ENCODE measurements at places on chromosomes 7 and 10. TPM values are rescaled to one million over a fixed set of nuclear protein-coding genes. Genes with fewer than 3 reads are reported as not detected.

DNA sequence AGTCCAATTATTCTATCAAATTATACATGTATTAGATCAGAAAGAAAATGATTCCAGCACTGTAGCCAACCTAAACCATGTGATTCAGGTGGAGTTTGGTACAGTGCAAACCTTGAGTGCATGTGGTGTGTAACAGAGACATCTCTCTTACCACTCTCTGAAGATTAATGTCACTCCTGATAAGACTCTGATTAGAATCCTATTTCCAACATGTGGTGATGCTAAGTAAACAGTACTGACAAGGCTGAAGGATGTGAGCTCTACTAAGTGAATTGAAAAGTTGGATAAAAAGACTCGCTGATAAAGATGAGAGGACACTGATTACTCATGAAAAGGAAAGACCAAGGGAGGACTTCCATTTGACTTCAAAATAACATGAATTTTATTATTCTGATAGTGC lies 232.0 kb downstream of the SDK1 start:
- DNase-seq, result no peak

WDFY4 gene
- total RNA-seq, result 1.7 TPM

DNA sequence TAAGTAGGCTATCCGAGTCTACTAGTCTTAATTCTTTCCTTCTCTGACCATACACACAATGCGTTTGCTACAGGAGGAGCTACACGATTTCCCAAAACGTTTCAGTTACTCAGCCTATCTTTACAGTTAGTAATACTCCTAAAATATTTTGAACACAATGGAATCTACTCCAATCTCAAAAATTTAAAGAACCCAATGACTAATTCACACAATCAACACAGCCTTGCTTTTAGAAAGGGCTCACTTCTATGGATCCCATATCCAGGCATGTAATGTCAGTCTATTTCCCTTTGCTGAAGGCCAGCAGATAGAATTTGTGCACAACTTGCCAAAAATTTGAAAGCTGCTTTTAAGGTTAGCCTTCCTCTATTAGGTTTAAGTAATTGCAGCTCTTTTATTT lies 107.2 kb downstream of the VPS41 start:
- DNase-seq, result no peak

DNA sequence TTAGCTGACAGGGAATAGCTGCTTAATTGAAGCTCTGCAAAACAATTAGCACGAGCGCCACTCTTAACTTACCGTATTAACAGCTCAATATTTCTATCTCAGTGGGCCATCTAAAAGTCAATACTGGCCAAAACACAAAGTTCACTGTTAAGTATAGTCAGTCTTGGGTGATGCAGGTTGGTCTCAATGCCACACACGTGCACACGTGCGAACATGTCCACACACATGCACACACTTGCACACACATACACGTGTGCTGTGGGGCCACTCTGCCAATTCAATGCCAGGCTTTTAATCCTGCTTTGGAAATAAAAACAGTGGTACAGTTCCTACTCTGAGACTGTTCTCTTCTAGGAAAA lies 105.1 kb downstream of the GRB10 start:
- DNase-seq, result no peak

- DNase-seq, result no peak
Observed at GRCh38 chr10:116833986-116834985, 15.0 kb upstream of the ENO4 start.

DNA sequence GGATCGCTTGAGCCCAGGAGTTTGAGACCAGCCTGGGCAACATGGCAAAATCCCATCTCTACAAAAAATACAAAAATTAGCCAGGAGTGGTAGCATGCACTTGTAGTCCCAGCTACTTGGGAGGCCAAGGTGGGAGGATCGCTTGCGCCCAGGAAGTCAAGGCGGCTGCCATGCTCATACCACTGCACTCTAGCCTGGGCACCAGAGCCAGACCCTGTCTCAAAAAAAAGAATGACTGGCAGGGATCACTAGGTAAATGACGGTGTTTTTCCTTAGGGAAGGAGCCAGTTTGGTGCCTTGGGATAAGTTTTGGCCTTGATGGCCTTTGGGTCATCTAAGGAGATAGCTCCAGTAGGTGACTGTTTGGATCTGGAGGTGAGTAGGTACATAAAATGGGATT lies 8.9 kb downstream of the TMEM248 start:
- DNase-seq, result no peak

NUTM2D gene
- 6.4 TPM for total RNA-seq

- no peak for DNase-seq
Observed at GRCh38 chr10:7245505-7245904, 165.3 kb downstream of the SFMBT2 start.

- DNase-seq, result no peak
Observed at GRCh38 chr7:84803979-84804378, 382.9 kb downstream of the SEMA3D start.

DNA sequence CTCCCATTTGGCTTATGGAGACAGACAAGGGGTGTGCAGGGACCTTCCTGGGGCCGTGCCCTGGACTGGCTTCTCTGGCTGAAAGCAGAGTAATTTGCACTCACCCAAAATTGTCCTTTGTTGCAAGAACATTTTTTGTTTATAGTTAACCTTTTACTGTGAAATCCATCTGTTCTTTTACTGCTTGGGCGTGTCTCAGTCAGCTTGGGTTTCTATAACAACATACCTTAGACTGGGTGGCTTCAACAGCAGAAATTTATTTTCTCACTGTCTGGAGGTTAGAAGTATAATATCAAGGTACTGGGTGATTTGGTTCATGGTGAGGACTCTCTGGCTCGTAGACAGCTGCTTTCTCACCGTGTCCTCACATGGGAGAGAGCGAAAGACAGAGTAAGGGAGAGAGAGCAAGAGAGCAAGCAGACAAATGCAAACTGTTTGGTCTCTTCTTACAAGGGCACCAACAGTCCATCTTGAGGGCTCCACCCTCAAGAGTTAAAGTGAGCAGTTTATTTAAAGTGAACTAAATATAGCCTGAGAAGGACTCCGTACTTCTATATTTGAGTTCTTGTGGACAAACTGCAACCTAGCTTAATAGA lies 131.0 kb upstream of the NPY start:
- no peak for DNase-seq

DNA sequence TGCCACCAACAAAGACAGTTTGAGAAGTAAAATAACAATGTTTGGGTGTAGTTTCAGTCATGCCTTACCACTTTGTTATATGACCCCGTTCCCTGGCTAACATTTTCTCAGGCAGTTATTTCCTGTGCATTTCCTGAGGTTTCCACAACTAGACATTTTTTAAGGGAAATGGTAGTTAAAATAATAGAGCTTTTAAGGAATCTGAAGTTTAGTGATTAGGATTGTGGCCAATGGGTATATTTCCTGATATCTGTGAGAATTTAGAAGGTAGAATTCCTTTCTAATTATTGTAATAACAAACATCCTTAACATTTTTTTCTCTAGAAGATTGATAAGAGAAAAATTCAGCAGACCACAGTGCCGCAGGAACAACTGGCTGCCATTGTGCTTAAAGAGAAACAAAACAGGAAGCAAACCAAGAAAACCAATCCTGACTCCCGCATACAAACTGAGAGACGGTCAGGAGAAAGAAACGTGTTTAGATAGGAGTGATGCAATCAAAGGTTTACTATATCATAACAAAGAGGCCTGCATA lies 193.6 kb downstream of the MBL2 start:
- no peak for DNase-seq

GRCh38 chr10:84166620-84167288 lies 6.8 kb upstream of the GPR15LG start:
- DNase-seq, result no peak

DNA sequence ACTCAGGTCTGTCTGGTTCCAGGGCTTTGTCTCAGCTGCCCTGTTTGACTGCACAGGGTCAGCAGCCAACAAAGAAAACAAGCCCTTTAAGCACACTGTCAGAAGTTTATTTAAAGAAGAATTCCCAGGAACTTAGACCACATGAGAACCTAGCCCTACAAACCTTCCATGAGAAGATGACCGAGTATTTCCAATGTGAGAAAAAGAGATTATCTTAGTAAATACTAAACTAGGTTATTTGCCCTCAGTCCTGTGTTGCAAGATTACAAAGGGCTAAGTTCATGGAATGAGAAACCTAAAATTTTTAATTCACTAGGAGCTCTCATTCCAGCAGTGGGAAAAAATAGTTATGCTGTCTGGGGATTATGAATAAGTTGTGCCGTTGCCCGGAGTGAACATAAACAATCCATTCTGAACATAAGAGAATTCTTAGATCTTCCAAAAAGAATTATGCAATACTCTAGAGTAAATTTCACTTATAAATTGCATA lies 46.7 kb downstream of the NOC3L start:
- DNase-seq, result no peak

SPDYE17 gene
- total RNA-seq, result not detected

ARHGEF35 gene
- total RNA-seq, result 5.4 TPM

DNA sequence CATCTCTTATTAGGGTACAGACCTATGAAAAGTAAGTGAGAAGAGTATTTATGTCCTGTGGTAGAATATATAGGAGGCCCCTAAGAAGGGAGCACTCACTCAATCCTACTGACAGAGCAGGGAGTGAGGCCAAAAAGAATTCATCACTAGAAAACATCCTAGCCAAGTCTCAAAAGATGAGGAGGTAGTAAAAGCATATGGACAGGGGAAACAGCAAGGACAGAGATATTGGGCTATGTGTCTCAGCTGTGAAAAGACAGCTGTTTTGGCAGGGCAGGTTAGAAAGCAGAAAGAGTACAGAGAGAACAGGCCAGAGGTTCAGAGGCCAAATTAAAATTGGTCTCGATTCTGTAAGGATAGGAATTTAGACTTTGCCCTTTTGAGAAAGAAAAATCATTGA lies 548.3 kb upstream of the ANKRD30A start:
- no peak for DNase-seq

DNA sequence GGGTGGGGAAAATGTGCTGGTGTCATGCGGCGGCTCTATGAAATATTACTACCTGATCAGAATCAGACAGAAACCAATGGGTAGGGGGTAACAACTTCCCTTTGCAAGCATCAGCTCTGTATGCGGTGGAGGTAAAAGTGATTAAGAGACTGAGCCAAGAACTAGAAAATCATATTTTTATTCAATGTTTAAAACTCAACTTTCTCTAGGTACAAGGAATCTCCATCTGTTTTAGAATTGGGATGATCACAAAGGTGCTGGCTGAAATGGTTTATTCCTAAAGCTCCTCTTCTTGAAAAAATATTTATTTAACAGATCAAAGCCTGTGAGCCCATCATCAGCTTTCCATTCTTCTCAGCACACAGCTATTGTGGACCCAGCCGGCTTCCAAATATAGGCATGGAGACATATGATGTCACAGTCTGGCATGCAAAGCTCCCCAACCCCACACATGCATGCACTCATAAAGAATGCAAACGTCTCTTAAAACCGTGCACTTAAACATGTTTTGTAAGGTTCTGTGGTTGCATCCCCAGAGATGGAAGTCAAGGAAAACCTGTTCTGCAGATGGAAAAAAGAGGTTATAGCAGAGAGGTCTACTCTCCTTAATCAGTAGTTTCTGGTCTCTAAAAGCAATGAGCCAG lies 126.0 kb downstream of the SKIDA1 start:
- no peak for DNase-seq

- no peak for DNase-seq
Observed at GRCh38 chr10:17290226-17290625, 62.2 kb downstream of the VIM start.

PLAU gene
- total RNA-seq, result 0.81 TPM

DNA sequence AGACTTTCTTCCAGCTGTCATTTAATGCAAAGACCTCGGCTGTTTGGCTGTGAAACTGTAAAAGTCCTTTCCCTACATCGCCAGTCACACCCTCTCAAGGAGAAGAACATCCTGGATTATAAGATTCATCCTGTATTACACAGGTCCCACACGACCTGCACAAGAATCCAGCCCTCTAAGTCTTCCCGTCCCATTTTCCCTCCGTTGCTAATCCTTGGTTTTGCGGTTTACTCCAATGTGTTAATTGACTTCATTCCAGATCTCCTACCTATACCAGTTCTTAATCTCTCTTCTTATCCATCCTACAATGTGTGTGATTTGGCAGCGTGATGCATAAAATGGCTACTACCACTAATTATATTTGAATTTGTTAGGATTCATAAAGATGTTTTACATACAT lies 110.4 kb downstream of the COL28A1 start:
- DNase-seq, result no peak

PKD2L1 gene
- total RNA-seq, result not detected

DNA sequence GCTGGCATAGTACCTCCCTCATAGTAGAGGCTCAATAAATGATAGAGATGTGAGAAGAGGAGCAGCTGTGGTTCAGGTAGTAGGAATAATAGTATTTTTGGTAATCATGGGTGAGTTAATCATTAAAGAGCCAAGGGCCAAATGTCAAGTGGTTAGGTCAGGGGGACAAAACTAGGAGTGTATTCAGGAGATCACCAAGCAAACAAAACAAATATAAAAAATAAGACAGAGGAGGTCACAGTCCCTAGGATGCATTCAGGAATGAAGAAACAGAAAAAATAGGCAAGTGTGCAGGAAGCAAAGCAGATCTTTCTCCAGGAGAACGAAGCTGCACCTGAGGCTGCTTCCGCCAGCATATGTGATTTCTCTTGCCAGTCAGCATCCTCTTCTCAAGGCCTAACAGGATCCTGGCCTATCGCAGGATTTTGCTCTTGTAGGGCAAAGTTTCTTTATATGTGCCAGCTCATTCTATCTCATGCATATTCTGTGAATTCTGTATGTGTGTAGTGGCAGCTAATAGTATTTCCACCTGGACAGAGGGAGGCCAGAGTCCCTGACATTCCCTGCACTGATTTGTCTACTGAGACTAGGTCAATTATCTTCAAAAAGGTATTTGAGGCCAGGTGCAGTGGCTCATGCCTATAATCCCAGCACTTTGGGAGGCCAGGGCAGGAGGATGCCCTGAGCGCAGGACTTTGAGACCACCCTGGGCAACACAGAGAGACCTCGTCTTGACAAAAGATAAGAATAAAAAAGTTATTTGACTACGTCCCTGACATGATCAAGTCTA lies 82.7 kb downstream of the AKR1D1 start:
- DNase-seq, result no peak

NKX2-3 gene
- not detected for total RNA-seq

DNA sequence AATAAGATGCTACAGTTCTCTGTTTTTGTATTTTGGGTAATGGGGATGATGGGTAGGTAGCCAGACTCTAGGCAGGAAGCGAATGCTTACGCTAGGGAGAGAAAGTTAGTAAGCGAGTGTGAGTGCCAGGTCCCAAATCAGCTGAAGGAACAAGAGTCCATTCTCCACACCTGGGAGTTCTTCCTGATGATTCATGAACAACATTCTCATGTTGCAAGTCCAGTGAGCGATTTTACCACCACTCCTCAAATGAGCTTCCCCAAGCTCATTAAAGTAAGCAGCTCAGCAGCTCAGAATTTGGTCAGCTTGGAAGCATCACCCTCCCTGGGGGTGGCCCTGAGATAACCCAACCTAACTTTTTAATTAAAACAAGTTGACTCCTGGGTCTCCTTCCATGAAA lies 27.3 kb downstream of the SH3PXD2A start:
- no peak for DNase-seq

FGFR2 gene
- total RNA-seq, result 33.1 TPM

DNA sequence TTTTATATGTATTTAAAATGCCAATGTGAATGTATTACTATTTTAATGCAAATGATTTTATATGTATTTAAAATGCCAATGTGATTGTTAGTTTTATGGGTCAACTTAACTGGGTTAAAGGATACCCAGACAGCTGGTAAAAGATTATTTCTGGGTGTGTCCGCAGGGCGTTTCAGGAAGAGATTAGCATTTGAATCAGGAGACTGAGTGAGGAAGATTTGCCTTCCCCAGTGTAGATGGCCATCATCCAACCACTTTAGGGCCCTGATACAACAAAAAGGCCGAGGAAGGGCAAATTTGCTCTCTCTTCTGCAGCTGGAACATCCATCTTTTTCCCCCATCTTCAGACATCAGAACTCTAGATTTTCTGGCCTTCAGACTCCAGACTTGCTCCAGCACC lies 116.2 kb downstream of the BAMBI start:
- DNase-seq, result no peak
